ENCODE measurements at places on chromosomes 4 and X.

DNA sequence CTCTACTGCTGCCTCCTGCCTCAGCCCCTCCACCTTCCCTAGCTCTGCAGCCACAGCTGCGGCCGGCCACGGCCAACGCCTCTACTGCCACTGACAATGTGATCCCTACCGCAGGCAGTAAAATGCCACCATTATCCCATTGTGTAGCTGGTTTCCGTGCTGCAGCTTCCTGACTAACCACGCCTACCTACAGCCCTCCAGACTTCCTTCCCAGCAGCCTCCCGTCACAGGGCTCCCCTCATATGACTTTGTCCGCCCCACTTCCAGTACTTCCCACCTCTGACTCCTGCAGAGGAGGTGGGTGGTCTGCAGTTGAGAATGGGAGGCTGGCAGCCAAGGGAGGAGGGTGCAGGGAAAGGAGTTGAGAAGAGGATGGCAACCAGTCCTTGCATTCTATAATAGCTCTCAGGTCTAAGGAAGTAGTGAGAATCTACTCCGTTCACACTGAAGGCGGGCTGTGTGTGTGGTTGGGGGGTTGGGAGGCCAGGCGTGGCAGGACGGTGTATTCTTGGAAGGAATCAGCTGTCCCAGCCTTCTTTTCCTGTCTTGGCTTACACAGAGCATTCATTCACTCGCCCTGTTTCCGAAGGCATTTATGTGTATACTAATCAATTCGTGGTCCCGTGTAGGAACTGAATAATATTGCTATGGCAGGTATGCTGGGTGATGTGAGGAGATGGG is 33.1 kb upstream of the USP51 start:
- no peak for DNase-seq

GRCh38 chr4:101367201-101367600 is 19.9 kb upstream of the PPP3CA start:
- no peak for DNase-seq

- no peak for DNase-seq
Measured at GRCh38 chr4:174537634-174538033, 15.3 kb upstream of the HPGD start.

DNA sequence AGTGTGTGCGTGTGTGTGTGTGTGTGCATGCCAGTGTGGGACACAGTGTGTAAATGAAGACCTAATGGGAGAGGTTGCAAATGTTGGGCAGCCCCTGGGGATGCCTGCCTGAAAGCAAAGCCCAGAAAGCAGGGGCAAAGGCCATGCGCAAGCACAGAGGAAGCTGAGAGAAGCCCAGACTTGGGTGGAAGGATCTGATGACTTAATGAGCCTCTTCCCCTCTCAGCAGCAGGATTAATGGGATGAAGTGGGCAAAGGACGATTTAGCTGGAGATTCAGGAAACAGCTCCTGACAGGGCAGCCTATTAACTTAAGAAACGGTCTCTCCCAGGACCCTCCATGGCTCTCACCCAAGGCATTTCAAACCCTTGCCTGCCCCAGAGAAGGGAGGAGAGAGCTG is 107.3 kb downstream of the EFNB1 start:
- DNase-seq: no peak

DNA sequence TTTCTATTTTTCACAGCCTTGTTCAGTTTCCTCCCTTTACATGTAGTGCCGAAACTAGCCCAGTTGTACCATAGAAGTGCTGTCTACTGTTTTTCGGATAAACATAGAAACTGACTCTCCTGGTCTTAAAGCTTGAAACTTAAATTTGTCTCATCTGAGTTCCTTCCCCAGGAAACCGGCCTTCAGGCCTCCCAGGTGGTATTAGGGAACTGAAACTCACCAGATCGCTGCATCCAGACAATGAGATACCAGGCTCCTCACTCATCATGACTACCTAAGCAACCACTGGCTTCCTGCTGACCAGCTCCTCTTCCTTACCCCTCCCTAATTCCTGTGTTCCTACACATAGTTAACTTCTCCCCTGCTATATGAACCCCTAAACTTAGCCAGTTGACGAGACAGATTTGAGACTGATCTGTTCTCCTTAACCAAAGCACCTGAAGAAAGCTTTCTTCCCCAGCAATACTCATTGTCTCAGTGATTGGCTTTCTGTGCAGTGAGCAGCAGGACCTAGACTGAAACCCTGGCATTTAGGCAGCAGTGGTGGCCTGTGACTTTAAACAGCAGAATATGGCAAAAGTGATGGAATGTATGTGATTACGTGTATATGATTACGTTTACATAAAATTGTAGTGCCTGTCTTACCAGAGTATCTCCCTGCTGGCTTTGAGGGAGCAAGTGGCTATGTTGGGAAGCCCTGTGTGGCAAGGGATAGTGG is 959.1 kb upstream of the LCORL start:
- DNase-seq: no peak

DNA sequence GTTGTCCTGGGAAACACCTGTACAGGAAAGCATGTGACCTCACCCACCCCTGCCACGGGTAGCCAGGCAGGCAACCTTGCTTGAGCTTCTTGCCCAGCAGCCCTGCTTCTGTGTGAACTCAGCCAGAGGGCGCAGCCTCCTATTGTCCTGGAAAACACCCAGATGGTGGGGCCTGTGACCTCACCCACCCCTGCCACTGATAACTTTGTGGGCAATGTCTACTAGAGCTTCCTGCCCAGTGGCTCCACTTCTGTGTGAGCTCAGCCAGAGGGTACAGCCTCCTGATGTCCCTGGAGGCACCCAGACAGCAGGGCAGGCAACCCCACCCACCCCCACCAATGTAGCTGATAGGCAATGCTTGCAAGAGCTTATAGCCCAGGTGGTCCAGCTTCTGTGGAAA is 146.3 kb downstream of the DTHD1 start:
- no peak for DNase-seq

DNA sequence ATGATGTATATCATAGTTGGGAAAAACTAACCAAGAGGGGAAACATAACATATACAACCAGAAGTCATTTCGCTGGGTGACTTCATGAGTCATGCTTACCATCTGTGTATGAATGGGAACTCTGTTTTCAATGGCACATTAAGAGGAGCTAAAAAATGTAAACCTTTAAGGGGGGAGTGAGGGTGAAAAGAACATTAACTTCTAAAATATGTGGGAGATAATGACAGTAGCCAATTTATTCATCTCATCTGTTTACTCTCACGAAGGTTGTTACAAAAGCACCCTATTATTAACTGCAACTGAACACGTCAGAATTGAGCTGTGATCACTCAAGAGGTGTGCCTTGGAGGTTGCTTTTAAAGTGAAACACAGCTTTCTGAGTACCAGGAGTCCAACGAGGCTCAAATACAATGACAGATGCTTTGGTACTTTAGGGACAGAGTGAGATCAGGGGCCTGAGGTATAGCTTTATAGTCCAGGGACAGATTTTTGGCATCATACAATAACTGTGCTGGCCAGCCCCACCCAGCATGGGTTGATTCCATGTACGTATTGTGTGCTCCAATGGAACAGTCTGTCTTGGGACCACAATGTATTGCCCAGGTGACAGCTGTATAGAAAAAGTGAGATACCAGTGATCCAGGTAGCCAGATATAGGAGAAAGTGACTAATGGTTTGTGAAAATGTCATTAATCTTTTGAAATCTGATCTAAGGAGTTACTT is 107.3 kb downstream of the AMMECR1 start:
- DNase-seq: no peak

DNA sequence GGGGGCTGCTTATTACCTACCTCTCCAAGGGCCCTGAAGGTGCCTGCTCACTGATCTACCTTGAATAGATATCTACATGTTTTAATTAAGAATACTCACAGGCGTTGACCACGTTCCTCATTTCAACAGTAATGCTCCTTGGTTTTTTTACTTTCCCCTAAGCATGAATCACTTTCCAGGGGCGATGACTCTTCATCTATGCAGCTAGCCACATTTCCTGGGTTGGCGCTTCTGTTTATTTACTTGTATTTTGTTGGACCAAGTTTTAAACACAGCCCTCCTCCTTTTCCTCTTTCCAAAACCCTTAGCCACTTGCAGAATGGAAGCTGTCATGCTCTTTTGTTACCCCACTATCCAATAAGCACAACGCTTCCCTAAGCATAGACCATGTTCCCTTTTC is 50.8 kb downstream of the CBLL2 start:
- DNase-seq: no peak

GRCh38 chr4:15130441-15130840 is 128.2 kb downstream of the CPEB2 start:
- no peak for DNase-seq

DNA sequence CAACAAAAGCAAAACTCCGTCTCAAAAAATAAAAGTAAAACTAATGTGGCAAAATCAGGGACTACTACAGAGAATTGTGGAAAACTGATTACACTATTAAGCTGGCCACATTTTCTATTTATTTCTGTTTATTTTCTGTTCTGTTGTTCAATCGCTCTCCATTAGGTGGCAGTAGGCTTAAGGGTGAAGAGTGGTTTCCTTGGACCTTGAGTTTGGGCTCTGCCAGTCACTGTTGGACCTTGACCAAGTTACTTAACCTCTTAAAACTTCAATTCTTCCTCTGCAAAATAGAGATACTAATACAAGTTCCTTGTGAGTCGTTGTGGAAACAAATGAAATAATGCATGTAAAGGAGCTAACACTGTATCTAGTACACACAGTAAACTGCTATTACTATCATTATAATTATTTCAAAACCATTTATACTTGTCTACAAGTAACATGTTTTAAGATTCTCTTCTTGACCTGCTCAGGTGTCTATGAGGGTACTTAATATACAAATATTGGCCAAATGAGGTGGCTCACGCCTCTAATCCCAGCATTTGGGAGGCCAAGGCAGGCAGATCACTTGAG is 15.2 kb downstream of the HSD17B11 start:
- no peak for DNase-seq

GRCh38 chr4:101175896-101176676 is 171.2 kb downstream of the PPP3CA start:
- no peak for DNase-seq

GRCh38 chr4:162456106-162456505 is 292.3 kb upstream of the FSTL5 start:
- DNase-seq: no peak

- peak; percentile 60 for DNase-seq
Measured at GRCh38 chr4:53748328-53748772, 157.1 kb upstream of the LNX1 start.

GRCh38 chr4:108149588-108150380 is 18.9 kb downstream of the LEF1 start:
- DNase-seq: no peak

- DNase-seq: no peak
Measured at GRCh38 chrX:150482537-150483206, 85.7 kb upstream of the MTM1 start.

GRCh38 chrX:133640161-133641015 is 225.1 kb upstream of the GPC4 start:
- DNase-seq: no peak

GRCh38 chr4:14315129-14315528 is 687.2 kb upstream of the CPEB2 start:
- no peak for DNase-seq

- no peak for DNase-seq
Measured at GRCh38 chr4:41644915-41645295, 103.6 kb downstream of the PHOX2B start.

DNA sequence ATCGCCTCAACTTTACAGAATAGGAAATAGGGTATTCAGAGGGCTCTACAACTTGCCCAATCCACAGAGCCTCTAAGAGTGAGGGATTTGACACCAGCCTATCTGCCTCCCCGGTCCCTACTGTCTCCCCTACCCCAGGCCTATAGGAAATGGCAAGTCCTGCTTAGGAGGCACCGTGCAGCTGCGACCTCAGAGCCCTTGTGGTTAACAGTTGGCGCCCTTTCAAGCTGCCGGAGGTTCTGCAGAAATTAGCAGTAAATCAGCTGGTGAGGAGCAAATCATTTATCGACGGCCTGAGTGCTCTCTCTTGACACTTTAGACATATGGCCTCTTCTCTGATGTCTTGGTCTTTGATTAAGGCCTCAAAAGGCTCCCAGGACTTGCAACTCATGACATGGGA is 96.9 kb downstream of the CLNK start:
- no peak for DNase-seq

GRCh38 chr4:14636563-14636962 is 365.7 kb upstream of the CPEB2 start:
- DNase-seq: no peak

GRCh38 chr4:32790803-32791202 is 2070.6 kb downstream of the PCDH7 start:
- no peak for DNase-seq

- DNase-seq: no peak
Measured at GRCh38 chrX:143429131-143429530, 88.1 kb downstream of the SPANXN3 start.

DNA sequence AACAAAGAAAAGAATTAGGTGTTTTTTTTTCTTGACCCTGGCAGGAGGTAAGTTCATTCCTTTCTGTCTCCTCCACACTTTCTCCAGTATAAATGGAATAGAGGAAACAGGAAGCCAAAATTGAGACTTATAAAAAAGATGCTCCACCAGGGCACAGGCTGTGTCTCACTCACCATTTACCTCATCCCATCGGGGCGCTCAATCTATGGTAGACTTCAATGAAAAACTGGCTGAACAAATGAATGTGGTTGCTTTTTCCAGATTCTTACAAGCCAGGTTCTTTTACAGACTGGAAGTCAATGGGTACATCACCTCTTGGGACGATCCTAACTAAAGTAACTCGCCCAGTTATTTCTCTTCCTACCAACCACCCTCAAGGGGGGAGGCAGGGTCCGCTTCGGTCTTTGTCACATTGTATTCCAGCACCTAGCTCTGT is 685 bp downstream of the COMMD8 start:
- DNase-seq: no peak

DNA sequence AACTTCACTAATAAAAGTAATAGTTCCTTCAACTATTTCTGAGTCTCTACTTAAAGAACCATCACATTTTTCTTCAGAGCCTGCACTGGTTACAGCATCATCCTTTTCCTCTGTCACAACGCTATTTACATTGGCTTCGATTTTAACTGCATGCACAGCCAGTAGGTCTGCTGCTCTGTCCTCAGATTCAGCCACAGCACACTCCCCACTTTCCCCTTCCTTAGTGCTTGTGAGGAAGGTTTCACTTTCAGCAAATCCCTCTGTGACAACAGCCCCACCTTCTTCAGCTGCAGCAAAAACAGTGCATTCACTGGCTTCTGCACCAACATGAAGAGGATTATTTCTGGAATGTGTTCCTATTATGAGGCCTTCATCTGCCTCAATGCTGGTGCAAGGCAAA is 25.7 kb downstream of the BOD1L1 start:
- DNase-seq: no peak

DNA sequence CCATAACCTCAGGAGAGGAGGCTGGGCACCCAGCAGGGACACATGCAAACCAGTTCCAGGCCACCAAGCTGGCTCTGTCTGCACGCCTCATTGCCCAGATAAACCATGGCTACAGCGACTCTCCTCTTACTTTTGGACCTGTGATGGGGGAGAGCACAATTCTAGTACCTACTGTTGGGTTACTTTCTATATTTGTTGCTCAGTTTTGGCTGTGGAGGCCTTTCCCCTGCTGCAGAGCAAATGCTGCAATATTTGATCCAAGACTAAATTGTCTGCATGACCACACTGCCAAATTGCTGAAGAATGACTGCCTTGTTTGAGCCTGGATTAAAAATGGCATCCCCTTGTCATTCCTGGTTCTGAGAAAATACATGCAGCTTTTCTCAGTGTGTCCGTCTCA is 253.5 kb downstream of the ARHGAP10 start:
- DNase-seq: no peak

- DNase-seq: no peak
Measured at GRCh38 chr4:139761461-139761860, 95.8 kb downstream of the MGST2 start.

GRCh38 chr4:10761903-10762302 is 77.3 kb upstream of the CLNK start:
- DNase-seq: no peak
